Stimulated activated CD8-positive, alpha-beta memory T cell treated with anti-CD3 and anti-CD28 coated beads, Interleukin-15, amount 100 ng/mL, for 24 hours (primary cell): ENCODE measurements at places on chromosomes 13 and 19.

DNA sequence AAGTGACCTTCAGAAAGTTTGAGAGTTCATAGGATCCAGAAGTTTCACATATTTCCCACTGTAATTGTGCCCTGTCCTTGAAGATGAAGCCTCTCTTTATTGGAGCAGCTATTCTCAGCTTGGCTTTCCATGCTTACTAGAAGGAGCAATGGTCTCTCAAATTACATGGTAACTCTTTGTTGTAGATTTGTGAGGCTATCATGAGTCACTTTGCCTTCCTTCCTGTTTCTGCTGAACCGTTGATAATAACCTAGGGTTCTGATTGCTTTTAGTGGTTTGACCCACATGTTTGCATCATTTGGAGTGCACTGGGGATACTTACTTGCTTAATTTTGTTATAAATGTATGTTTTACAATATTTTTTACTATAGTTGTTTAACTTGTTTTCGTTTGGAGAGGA, 772.9 kb upstream of the SLITRK6 start:
- DNase-seq, result no peak

DNA sequence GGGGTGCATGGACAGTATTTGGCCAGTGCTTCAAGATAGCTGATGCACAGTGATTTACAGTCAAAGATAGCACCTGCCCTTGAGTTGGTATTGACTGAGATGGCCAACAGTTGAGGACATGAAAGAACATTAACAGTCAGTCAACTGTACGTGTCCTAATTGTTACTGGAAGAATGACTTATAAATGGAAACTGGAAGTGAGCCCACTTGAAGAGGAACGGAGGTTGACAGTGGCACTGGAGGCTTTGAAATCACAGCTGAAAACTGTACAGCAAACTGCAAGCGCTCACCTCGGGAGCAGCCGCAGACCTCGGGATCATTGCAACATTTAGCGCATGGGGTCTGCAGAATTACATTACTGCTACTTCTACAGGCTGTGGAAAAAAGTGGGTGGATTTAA, 77.1 kb downstream of the GGACT start:
- no peak for DNase-seq

DNA sequence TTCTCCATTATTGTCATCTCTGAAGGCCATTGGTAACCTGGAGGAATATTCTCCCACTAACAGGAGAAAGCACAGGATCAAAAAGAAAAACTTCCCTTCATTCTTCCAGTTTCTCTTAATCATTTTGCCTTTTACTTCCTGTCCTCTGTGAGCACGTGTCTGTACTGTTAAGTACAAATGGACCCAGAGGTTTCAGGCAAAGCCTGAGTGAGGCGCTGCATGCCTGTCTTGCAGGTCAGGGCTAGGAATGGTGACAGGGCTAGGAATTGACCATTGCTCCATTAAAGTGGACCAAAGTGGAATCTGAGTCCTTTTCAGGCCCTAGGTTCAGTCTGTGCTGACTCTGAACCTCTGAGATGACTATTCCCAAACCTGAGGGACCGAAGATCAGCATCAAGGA, 326.7 kb downstream of the SHISA2 start:
- DNase-seq, result no peak

GRCh38 chr19:5041168-5041912, 72.4 kb downstream of the KDM4B start:
- DNase-seq, result no peak

DNA sequence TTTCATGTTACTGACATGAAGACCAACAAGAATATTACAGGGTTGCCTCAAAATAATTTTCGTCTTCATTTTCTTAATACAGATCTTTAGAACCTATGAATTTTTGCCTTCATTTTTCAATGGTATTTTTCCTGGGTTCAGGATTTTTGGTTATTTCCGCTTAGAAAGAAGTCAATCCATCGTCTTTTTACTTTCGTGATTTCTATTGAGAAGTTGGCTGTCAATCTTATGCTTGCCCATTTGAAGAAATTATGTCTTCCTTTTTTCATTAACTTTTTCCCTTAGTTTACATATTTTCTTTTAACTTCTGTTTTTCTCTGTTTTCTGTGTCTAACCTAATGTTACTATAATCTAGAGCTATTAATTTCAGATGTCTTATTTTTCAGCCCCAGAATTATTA, 868.9 kb upstream of the SLC10A2 start:
- DNase-seq, result no peak

DNA sequence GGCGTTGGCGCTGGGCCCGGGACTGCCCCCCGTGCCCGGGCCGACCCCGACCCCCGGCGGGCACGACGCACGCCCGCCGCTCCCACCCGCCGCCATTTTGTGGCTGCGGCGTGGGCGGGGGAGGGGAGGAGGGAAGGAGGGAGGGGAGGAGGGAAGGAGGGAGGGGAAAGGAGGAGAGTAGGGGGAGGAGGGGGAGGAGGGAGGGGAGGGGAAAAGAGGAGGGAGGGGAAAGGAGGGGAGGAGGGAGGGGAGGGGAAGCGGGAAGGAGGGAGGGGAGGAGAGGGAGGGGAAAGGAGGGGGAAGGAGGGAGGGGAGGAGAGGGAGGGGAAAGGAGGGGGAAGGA, at the start of gene BTBD2:
BTBD2 (minus strand) TSS at position 107 of the 343 bp plus-strand sequence; CDS start at position 96, 11 bp downstream.
- DNase-seq, result peak; percentile 32

DNA sequence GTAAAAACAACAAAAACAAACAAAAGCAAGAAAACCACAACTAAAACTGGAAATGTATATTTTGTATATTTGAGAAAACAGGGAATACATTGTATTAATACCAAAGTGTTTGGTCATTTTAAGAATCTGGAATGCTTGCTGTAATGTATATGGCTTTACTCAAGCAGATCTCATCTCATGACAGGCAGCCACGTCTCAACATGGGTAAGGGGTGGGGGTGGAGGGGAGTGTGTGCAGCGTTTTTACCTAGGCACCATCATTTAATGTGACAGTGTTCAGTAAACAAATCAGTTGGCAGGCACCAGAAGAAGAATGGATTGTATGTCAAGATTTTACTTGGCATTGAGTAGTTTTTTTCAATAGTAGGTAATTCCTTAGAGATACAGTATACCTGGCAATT, 17.1 kb downstream of the KLF5 start:
- DNase-seq, result no peak

- DNase-seq, result no peak
Measured at GRCh38 chr19:4042731-4043082, 24.0 kb downstream of the ZBTB7A start.

DNA sequence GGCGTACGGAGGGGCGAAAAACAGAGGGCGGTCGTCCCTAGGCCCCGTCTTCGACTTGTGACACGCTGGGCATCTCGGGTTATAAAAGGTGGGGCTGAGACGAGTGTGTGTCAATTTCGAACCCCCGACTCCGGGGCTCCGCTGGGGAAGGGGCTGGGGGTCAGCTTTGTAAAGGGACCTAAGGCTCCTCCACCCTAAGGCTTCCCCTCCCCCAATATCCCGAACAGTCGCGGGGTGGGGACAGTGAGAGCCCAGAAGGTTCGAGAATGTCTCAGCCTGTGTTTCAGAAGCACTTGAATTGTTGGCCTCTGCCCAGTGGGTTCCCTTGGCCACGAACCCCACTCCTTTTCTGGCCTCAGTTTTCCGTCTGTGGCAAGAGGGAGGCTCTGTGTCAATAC, 450 bp downstream of the SELENOW start:
- DNase-seq, result no peak

GRCh38 chr19:45761714-45762113, 7.3 kb downstream of the SIX5 start:
- no peak for DNase-seq

DNA sequence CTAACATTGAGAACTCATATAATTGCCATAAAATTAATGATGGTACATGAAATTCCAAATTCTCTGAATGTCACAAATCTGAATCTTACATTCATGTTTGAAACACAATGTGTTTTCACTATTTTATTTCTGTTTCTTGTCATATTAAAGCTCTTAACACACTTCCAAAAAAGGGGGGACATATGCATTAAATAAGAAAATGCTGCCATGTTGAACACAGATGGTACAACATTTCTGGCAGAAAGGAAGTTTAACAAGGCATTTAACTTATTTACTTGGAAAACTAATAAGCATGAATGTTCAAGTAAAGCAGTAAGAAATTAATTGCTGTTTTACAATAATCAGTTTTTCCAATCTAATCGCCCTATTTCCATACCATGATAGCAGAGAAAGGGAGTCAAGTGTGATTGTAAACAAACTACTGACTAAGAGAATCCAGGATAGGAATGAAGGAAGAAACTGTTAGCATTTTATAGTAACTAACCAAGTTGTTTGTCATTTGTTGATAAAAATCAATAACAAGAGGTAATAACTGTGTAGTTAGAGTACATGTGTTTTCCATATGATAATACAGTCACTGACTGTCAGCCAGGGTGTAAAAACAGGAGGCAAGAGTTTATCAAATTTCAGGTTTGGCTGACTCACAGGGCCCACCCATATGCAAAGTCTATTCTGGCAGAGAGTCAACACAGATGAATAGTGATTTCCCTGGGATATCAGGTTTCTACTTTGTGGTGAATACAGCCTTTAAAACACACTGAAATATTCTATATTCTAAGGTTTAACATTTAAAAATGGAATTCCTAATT, 5.7 kb upstream of the FOXO1 start:
- no peak for DNase-seq

DNA sequence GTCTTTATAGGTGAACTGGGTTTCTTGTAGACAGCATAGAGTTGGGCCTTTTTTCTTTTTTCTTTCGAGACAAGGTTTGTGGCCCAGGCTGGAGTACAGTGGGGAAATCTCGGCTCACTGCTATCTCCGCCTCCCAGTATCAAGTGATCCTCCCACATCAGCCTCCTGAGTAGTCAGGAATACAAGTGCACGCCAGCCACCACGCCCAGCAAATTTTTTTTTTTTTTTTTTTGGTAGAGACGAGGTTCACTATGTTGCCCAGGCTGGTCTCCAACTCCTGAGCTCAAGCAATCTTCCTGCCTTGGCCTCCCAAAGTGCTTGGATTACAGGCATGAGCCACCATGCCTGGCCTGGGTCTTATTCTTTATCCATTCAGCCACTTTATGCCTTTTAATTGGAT, 5.1 kb upstream of the CALM3 start:
- DNase-seq, result no peak

DNA sequence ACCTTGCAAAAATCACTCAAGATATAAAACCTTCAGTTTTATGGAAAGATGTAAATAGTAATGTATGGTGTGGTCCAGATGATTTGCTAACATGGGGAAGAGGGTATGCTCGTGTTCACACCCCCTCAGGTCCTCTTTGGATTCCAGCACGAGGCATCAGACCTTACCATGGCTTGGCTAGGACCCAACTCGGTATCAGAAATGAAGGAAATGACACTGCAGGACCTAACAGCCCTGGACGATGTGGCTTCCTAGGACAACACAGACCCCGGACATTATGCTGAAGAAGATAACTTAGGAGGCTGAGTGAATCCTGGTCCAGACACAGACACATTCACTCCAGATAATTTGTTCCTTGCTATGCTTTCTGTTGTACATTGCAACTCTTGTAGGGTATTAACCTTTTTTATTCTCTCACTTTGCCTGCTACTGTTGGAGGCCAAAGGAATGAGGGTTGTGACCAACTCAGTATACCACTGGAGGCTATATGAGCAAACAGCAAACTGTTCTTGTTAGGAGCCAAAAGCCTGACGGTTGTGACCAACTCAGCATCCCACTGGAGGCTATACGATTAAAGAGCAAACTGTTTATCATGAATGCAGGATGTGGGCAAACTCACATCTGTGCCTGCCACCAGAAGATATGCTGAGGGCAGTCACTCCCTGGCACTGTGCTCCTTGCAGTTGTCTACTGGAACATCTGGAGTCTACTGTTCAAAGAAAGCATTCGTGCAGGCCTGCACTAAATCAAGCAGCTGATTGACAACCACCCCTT, 121.7 kb downstream of the ZNF429 start:
- DNase-seq, result no peak

DNA sequence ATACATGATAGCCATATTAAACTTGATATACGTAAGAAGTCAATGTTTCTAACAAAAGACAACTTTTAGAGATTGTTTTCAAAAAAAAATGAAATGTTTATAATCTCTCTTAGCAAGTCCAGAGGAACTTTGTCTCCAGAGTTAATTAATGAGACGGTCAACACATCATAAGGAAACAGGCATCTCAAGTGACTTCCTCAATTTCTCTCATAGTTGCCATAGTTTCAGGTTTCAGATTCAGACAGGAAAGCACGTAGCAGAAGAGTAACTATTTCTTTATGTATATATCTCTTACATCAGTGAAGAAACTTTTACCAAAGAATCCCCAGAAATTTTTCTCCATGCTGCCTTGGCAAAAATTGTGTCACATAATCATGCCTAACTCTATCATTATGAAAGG, 159.6 kb upstream of the ATXN8OS start:
- no peak for DNase-seq

GRCh38 chr19:7916103-7916954, 1.7 kb downstream of the TGFBR3L start:
- no peak for DNase-seq

DNA sequence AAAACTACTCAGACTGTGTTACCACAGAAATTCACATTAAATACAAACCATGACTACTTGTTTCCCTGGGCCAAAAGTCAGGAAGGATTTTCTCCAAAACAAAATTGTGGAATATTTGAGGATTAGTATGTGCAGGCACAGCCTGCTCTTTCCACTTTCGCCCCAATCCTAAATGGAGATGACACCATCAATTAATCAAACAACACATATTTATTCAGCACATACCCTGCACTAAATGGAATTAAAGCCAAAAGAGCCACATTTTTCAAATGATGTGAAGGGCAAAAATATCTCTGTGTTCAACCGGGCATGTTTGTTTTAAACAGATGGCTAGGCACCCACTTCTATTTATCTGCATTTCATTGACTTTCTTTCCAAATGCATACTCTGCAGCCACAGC, 523.1 kb downstream of the DCT start:
- DNase-seq, result no peak

DNA sequence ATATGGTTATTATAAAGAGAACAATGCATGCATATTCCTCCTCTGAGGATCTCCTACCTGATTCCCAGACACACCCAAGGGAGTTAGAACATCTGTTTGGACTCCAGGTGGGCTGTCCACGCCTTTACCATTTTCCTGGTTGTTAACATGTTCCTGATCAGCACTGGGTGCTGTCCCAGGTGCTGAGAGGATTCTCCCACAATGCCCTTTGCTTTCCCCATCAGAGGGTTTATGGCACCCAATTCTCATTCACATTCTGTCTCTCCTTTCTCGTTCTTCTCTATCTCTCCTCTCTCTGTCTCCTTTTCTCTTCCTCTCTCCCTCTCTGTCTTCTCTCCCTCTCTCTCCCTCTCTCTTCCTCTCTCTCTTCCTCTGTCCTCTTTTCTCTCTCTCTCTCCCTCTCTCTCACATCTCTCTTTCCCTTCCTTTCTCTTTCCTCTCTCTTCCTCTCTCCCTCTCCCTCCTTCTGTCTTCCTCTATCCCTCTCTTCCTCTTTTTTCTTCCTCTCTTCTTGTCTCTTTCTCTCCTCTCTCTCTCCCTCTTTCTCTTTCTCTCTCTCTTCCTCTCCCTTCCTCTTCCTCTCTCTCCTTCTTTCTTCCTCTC, 3.3 kb upstream of the RDH13 start:
- DNase-seq, result no peak

DNA sequence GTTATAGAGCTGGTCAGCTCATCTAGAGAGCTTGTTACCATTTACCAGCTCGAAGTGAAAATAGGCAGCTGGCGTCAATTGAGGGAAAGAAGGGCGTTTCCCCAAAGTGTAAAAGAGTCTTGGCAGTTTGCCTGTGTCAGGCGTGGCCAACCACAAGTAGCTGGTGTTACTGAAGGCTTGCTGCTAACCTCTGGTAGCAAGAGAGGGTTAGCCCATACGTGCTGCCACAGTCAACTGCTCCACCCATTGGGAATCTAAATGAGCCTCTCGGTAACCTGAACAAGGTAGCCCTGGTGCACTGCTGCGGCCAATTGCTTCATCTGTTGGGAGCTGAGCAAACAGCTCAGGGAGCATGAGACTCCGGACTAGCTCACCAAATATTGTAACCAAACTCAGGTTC, 314.9 kb upstream of the SLITRK5 start:
- DNase-seq, result no peak
